ENCODE measurements at places on chromosomes 4 and X.

GRCh38 chrX:101682723-101683122 is 23.1 kb upstream of the ARMCX2 start:
- no peak for DNase-seq

GRCh38 chr4:3384771-3385710 is 56.7 kb upstream of the HGFAC start:
- no peak for DNase-seq

- DNase-seq: no peak
Measured at GRCh38 chrX:104921584-104922205, 298.8 kb downstream of the TEX13A start.

DNA sequence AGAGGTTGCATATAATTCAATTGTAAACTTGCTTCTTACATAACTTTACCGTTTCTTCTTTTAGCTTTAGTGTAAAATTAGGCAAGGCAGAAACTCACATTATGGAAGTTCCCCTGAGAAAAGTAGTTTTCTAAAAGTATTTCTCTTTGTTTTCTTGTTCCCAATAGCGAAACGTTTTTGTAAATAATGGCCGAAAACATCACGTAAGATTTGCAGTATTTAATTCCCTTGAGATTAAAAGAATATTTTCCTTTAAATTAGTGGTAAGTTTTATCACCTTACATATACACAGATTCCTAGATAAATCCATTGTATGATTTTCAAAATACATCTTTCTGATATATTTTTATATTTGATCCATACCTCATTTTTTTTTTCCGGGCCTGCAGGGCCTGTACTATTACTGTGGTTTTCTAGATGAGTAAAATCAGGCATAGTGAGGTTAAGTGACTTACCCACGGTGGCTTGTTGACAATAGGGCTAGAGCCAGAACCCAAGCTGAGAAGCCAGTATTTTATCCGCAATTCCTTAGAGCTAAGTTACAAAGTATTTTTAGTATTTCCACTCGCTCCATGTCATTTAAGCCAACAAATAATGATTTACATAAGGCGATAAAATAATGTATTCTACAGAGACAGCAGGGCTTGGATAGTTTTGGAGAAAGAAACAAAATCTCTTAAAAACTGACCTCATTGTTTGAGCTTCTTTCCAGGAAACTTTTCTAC is 82.2 kb upstream of the VEGFC start:
- DNase-seq: no peak

GRCh38 chr4:99710681-99711345 is 53.2 kb upstream of the C4orf54 start:
- DNase-seq: no peak

DNA sequence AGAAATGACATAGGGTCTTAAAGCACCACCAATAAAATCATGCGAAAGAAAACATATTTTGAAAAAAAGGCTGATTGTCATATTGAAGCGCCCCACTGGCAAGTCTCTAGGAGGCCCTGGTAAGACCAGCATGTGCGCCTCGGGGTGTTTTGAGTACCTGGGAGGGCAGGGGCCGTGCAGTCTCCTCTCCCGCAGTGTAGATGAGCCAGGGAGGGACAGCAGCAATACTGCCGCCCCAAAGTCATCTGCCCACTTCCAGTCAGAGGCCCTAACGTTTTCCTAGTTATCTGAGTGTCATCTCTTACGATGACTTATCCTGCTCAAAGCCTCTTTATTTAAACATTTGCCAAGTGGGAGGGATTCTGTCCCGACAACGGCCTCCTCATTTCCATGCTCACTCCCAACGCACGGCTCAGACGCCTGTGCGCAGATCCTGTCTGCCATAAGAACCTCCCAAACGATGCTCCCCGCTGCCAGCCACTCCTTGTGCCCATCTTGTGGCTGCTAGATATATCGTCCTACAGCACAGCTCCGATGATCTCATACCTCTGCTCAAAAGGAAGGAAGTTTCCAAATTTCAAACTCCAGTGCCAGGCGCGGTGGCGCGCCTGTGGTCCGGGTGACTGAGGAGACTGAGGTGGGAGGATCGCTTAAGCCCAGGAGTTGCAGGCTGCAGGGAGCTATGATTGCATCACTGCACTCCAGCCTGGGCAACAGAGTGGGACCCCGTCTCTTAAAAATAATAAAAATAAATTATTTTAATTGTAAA is 17.2 kb upstream of the SCRG1 start:
- no peak for DNase-seq

DNA sequence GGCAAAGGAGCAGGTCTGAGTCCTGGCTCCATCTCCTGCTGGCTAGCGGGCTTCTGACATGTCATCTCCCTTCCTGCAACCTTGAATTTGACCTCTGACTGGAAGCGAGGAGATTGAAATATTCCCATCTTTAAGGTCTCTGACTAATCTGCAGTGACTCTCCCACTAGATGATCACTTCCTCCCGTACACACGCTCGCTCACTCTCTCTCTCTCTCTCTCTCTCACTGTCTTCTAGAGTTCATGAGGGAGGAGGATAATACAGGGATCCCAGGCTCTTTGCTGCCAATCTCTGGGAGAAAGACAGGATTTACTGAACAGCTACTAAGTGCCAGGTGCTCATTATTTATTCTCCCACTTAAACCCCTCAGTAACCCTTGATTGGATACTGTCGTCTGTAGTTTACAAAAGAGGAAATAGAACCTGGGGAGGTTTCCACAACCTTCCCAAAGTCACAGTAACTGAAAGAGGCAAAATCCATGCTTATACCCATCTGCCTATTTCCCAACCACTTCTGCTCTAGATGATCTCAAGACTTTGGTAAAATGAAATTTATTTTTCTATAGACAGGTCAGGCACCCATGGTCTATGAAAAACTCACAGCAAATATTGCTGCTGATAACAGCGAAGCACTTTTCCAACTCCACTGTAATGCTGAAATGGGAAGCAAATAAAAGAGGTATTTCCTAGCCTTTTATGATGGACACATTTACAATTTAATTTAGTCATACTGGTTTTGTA is 193.5 kb upstream of the C1QTNF7 start:
- DNase-seq: no peak

GRCh38 chr4:90357117-90357710 is 230.0 kb downstream of the CCSER1 start:
- peak; percentile 47 for DNase-seq

DNA sequence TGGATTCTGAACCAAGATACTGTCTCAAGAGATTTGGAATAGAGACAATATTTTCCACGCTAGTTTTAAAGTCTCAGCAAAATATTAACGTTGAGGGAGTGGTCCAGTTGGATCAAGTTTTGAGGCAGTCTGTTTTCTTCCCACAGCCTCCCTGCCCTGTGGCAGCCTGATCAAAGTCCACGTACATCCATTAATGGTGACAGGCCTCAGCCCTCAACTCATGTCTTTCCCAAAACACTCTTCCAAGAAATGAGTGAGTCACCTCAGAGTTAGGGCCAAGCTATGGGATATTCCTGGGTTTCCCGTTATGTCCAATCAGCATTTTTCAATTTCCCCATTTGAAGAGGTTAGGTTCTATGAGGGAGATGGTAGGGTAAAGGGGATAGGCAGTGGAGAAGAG is 28.5 kb downstream of the EGFL6 start:
- no peak for DNase-seq

- peak; percentile 1 for DNase-seq
Measured at GRCh38 chr4:15649914-15650545, 5.1 kb downstream of the FBXL5 start.

DNA sequence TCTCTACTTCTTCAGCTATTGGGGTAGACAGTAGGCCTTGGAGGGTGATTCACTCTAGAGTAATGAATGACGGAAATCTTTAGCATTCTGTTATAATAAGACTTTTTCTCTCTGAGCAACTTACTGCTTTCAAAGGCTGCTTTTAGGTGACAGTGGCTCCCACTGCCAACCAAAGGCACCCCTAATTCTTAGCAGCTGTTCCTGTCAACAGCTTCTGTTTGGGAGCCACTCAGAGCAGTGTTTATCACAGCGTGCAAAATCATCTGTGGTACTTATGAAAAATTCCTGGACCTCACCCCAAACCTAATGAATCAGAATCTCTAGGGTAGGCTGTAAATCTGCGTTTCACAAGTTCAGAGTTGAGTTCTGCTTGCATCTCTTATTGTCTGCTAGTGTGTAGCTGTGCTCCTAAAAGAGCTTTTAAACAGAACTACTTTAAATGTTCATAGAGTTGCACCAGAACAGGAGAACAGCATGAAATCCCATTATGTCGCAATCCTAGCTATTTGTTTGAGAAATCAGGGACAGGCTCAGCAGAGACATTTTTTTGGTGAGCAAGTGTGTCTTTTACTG is 52.8 kb upstream of the POU4F2 start:
- DNase-seq: no peak

GRCh38 chrX:17818726-17819125 is 42.4 kb downstream of the RAI2 start:
- DNase-seq: no peak

DNA sequence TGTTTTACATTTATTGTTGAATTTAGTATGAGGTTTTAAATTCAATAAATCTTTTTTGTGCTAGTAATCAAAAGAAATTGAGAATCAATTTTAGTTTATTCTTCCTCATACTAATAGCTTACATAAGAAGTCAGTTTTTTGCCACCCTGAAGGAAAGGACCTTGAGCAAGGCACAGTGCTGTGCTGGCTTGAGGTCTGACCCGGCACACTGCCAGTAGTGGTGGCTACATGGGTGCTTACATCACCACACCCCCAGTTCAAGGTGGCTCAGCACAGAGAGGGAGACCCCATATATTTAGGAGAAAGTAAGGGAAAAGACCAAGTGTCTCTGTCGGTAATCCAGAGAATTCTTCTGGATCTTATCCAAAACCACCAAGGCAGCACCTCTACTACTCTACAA is 86.0 kb upstream of the LANCL3 start:
- no peak for DNase-seq

GRCh38 chr4:81137446-81137845 is 77.6 kb downstream of the PRKG2 start:
- no peak for DNase-seq

DNA sequence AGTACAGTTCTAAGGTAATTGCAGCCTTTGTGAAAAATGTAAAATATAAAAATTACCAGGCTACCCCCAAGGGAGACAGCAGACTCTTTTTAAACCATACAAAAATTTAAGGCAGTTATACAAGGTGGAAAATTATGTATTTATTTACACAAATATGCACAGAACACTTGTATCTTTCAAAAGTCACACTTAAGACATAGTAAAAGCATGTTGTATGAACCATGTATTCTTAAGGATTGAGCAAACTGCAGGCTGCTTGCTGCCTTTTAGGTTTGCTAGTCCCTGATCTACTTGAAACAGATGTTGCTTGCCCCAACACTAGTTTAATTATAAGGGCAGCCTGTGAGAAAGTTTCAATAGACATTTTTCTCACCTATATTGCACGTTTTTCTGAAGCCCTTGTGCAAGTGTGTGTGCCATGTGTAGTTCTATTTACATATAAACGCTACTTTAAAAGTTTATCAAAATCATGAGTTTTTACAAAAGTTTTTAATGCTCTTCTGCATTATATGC is 72.8 kb downstream of the PRSS12 start:
- no peak for DNase-seq

GRCh38 chr4:81904121-81904520 is 432.4 kb upstream of the RASGEF1B start:
- DNase-seq: no peak

- no peak for DNase-seq
Measured at GRCh38 chrX:41381685-41382084, 47.7 kb downstream of the DDX3X start.
